ENCODE measurements at places on chromosomes 7 and 10.

- DNase-seq: no peak
Observed at GRCh38 chr7:152959610-152960009, 200.1 kb downstream of the ACTR3B start.

DNA sequence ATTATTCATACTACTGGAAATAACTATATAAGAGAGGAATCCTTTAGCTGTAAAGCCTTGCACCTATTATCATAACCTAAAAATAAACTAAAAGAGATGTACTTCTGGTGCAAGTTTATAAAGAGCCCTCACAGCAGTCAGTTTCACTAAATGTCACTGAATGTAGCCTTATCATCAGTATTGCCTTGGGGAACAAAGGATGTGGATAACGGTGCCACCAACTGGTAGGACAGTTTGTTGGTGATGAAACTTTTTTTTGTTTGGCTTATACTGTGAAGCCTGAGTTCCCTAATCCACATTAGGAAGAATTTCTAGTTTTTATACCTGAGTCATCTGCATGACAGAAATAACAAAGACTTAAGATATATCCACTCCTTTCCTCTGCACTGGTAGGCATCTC is 117.9 kb upstream of the COL1A2 start:
- no peak for DNase-seq

- peak; percentile 54 for DNase-seq
Observed at GRCh38 chr7:30173058-30173897, 38.5 kb downstream of the MTURN start.

DNA sequence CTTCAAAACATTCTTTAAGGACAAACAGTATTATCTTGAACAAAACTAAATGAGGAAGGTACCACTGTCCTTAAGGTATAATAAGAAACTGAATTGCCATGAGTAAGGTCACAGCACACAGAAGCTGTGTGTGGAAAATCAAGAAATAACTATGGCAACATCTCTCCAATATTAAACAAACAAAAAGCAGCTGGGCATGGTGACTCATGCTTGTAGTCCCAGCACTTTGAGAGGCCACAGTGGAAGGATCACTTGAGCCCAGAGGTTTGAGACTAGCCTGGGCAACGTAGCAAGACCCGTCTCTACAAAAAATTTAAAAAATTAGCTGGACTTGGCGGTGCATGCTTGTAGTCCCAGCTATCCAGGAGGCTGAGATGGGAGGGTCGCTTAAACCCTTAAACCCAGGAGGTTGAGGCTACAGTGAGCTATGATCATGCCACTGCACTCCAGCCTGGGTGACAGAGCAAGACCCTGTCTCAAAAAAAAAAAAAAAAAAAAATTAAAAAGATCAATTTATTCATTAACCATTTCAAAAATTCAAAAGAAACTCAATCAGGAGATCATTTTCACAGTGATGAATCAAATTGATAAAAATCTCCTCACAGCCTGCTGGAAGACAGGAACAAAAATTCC is 195.4 kb downstream of the SKIDA1 start:
- no peak for DNase-seq

DNA sequence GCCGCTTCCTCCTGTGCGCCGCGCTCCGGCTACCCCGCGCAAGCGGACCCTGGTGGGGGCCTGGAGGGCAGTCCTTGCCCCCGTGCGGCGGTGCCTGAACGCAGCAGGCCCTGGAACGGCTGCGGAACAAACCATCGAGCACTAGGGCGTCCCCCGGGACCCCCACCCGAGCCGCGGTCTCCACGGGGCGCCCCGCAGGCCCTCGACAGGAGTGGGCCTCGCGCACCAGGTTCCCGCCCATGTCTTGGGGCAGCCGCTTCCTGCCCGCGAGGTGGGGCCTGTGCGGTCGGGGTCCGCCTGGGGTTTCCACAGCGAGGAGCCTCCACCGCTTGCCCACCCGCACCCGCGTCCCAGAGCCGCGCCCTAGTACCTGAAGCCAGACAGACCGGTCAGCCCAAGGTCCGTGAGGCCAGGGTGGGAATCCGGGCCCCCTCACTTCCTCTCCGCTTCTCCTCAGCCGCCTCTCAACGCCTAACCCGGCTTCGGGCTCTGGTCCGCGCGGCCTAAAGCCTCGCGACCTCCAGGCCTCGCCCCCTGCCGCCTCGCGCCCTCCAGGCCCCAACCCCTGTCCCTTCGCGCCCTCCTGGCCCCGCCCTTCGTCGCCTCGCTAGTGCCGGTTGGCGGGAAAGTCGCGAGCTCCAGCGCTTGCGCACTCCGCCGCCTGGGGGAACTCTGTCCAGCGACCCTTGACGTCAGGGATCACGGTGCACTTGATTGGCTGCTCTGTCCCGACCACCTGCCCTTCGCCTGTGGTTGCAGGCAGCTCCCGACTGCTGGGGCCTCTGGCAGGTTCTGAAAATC is 7.0 kb upstream of the GBX1 start:
- no peak for DNase-seq

DNA sequence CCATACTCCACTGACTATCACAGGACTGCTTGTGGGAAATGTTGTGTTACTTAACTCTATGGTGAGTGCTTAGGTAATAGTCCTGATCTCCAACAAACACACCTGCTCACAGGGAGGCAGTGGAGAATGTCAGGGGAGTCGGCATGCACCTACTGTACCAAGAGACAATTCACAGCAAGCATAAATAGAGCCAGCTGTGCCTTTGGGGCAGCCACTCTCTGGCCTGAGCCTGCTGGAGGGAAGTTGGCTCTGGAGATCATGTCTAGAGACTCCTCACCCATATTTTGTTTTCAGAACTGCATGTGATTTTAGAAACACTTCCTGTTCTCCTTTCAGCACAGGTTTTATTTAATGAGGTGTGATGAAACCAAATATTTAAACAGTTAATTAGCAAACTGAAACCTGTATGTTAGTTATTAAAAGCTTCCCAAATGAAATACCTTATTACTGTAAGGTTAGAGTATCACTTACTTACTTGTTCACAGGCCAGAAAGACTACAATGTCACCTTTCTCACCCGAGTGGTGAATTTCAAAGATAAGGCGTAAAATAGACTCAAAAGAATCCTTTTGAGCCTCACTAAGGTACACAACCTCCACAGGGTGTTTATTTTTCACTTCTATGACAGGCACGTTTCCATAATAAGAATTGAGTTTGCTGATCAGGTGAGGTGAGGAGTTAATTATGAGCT is 21.8 kb downstream of the DHX32 start:
- no peak for DNase-seq
